Stimulated activated CD4-positive, alpha-beta T cell treated with anti-CD3 and anti-CD28 coated beads, Interleukin-1b, Interleukin-23, amount 100 ng/mL, for 1 hour (primary cell): ENCODE measurements at places on chromosomes 3 and 15.

DNA sequence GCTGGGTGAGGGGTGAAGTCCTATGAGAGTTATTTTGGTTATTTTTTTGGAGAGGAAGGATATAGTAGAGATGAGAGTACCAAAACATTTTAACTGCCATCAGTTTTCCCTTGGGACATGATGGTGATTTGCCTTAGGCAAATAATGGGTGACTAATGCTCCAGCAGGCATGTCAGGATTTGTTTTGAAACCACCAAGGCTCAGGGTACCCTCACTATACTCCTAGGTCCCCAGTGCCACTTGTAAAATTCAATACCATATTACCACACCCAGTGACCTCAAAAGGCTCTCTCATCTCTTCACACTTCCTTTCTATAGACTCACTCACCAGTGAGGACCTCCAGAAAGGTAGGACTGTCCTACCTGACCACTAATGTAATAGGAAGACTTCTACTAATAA is 83.6 kb downstream of the WDR72 start:
- no peak for DNase-seq

GRCh38 chr3:114310695-114311094 is 16.9 kb downstream of the TIGIT start:
- no peak for DNase-seq

DNA sequence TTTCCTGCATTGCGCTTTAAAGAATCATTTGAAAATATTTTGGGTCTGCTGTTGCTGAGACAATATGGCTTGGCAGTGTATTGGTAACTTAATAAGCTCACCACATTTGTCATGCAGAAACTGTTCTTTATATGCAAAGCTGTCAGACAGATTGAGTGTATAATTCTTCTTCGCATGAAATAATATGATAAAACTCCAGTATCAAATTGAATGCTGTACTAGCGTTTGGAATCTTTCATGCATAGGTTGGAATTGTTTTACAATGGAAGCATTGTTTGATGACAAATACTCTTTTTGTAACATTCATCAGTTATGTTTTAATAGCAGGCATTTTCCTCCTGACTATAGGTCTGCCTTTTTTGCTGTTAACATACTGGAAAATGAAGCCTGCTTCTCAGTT is 53.8 kb downstream of the RBMS3 start:
- DNase-seq, result no peak

GRCh38 chr3:11546657-11547302 is 96.9 kb downstream of the VGLL4 start:
- no peak for DNase-seq

DNA sequence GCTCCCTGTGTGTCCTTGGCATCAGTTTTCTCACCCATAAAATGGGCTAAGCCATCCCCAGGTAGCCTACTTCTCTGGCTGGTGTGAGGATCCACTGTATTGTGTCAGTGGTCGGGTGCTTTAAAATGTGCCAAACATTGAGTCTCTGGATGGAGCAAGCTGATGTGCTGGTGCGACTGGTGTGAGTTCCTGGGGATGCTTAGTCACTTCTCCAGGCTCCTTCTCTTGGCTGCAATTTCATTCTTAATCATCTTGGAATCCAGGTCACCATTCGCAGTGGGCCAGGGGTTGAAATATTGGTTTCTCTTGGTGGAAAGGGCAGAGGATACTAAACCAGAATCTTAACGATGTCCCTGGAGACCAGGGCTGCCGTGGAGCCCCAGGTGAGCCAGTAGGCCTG is 29.3 kb downstream of the SCN5A start:
- no peak for DNase-seq
